ENCODE measurements at places on chromosomes 4 and X.

- no peak for DNase-seq
Measured at GRCh38 chr4:184335520-184335919, 117.8 kb upstream of the ENPP6 start.

DNA sequence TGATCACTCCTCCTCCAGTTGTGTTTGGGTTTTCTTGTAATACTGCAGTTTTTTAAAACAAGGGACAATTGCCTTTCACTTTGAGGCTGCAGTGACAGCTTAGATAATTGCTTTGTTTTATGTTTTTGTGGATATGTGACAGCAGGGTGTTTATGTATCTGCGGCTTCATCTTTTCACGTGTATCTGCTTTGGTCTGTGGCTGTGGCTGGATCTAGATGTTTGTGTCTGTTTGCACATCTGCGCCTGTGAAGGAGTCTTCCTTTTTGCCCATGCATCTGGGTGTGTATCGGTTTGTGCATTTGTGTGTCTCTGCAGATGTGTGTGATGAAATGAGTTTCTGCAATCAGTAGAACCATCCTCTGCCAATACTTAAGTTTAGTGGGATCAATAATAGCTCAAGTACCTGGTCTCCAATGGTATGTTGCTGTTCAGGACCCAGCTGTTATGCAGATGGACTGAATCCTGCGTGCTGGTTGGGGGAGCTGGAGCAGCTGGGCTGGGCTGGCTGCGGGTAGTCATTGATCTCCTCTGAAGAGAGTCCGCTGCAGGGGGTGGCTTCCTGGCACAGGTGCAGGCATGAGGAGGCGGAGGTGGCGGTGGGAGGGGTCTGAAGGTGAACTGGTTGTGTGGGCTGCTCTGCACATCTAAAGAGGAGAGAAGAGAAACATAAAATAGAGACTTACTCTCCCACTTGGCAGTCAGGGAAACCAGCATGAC, 390.3 kb downstream of the SH2D1A start:
- DNase-seq = peak; percentile 55

GRCh38 chrX:114962209-114962608, 55.2 kb downstream of the IL13RA2 start:
- no peak for DNase-seq

DNA sequence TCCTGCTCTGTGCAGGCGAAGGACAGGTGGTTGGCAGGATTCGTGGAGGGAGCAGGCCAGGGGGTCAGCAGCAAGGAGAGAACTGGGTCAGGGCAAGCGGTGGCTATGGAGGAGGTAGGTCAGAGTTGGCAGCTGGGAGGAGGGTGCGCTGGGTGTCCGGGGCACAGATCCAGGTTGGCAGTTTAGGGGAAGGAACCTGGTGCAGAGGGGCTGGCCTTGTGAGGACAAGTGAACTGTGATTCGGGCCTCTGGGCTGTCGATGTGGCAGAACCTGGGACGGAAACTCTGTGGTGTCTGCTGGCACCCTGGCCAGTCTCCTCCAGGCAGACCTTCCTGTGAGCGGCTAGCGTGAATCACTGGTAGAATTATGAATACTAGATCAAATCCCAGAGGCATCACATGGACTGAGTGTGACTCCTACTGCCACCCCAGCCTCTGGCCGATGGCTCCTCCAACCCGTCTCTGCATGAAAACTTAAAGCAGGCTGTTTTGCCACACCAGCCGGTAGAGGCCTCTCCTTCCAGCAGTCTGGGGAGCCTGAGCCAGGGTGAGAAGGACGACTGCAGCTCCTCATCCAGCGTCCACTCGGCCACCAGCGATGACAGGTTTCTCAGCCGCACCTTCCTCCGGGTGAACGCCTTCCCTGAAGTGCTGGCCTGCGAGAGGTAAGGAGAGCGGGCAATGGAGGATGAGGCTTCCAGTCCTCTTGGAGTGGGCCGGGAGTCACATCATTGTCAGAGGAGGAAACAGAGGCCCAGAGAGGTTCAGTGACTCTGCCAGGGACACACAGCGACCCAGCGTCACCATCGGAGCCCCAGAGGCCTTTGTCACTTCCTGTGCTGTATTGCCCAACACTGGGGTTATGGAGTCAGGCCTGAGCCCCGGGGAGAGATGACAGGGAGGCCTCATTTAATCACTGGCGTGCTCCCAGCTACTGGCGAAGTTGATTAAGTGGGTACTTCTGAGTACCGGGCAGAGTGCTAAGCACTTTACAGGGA, 20.3 kb downstream of the EVC start:
- DNase-seq = no peak

DNA sequence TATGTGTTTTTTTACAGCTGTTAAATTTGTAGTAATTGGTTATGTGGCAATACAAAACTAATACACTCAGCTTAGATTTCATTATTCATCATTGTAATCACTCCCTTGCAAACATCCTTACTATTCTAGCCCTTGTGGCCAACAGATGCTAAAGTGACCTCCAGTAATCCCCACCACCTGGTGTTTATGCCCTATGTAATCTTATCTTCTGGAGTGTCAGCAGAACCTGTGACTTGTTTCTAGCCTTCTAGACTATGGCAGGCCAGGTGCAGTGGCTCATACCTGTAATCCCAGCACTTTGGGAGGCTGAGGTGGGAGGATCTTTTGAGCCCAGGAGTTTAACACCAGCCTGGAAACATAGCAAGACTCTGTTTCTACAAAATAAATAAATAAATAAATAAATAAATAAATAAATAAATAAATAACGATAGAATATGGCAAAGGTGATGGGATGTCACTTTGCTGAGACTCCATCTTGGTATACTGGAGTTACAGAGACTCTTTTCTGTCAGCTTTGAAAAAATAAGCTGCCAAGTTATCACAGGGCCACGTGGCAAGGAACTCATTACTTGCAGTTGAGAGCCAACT, 12.3 kb upstream of the TSR2 start:
- DNase-seq = no peak
